ENCODE measurements at places on chromosomes 7 and 10. TPM values are rescaled to one million over a fixed set of nuclear protein-coding genes. Genes with fewer than 3 reads are reported as not detected.

ENTPD1 gene
- 192 TPM for total RNA-seq

DNA sequence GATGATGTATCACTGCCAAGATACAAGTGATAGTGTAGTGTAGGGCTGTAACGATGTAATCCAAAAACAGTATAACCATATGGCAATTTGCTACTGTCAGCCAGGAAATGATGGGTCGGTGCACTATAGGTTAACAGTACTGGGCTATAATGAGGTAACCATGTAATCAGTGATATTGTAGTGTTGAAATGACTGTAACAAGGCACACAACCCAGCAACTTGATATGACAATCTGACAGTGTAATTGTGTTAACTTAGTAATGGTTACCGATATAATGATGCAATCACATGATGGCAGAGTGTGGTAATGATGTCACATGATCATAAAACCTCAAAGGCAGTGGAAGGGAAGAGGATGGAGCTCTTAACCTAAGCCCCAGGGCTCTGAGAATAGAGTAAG, 73.8 kb upstream of the SLF2 start:
- no peak for DNase-seq

EVX1 gene
- total RNA-seq = not detected

GRCh38 chr7:128164955-128165670, 76.0 kb upstream of the LEP start:
- no peak for DNase-seq

DNA sequence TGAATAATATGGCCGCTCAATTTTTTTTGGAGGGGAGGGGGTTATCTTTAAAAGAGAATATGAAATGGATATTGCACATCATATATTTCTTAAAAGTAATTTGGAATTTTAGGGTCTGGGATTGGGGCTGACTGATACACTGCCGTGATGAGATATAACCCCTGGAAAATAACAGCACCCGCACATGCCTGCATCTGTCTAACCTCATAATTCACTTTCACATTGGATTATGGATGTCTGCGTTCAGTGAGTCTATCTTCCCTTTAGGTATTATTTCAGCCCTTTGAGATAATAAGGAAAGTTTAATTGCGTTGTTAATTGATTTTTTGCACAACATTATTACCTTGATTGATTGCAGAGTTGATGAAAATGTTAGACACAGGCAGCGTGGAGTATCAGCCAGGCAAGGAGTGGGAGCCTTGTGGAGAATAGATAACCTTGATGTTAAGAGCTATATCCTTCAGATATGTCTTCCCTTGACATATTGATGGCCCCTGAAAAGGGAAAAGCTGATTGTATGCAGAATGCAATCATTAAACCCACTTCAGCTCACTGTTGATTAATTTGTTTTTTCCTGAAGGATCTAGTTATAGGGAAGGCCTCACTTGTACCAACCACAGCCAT, 1095.2 kb downstream of the KCNMA1 start:
- no peak for DNase-seq

TAF3 gene
- total RNA-seq = 8.1 TPM

DNA sequence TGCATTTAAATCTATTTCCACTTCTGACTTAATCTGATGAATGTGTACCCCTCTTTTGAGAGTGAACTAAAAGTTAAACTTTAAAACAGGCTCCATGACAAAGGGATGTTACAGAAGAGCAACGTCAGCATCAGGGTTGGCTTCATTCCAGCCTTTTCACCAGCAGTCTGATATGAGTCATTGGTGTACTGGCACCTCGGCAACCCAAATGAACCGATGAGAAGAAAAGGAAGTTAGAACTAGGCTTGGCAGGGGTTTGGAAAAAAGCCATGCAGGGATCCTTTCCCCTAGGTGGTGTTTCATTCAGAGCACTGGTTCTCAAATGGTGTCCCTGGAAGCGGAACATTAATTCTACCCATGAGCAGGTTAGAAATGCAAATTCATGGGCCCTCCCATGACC, 53.6 kb downstream of the SEC61G start:
- DNase-seq = peak; percentile 33

GRCh38 chr7:139358541-139359365, 941 bp upstream of the LUC7L2 start:
- no peak for DNase-seq

DNA sequence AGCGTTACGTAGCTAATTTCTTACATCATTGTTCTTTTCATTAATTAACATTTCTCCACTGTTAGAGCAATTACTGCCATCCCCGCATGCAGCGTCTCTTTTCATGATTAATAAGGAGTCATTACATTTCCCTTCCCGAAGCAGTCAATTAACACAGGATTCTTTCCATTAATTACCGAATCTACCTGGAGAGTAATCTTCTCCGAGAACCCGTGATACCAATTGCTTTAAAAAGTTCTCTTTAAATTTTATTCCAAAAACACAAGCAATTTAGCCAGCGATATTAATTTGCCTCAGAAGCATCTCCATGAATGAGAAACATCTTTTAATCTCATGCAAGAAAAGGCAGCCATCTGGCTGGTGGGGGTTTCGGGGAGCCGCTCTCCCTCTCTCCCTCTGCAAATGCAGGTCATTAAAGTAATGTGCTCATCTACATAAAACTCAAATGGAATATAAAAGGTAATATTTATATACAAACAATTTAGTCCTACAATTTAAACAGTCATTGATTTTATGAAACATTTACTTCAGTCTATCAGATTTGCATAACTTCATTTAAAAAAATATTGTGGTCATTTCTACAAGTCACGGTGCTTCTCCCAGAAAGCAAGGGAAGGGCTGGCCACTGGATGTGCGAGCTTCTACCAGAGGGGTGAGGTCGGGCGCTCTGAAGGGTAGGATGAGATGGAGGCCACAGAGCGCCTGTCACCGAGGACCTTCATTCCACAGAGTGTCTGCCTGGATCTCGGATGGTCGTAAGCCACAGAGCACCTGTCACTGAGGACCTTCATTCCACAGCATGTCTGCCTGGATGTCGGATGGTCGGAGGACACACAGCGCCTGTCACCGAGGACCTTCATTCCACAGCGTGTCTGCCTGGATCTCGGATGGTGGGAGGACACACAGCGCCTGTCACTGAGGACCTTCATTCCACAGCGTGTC, 145.0 kb downstream of the WDR37 start:
- no peak for DNase-seq

DNA sequence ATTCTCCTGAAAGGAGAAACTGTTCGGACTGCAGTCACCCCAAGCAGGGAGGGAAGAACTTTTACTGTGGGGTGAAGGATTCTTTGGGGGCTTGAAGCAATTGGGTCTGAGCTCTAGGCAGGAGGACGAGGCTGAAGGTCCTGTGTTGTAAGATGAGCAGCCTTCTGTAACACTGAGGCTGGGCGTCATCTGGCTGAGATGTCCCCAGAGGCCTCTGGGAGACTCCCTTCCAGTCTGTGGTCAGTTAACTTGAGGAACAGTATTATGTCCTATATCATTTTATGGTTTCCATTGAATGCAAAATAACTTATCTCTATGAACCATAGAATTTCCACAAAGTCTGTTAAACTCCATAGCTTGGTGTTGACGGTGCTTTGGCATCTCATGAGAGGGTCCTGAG, 26.3 kb downstream of the FIGNL1 start:
- no peak for DNase-seq

DNA sequence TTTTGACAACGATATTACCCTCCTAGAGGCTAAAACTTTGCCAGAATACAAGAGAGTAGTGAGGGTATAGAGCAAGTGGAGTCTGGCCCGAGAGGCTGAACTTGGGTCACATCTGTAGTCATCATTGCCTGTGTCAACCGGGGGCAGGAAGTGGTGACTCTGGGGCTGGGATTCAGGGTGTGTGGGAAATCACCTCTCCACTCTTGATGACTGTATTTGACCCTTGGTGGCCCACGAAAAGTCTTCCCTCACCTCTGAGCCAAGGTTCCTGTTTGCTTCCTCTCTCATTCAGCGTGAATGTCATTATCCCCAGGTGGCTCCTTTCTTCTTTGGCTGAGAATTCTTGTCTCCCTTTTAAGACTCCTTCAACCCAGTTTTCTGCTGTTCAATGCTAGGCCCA, 240.4 kb downstream of the ABCA13 start:
- no peak for DNase-seq

NUTM2B gene
- total RNA-seq = not detected

GRCh38 chr7:85478530-85478929, 291.7 kb upstream of the SEMA3D start:
- no peak for DNase-seq

GPR141 gene
- 1.2 TPM for total RNA-seq

GRCh38 chr7:46072722-46073121, 151.7 kb upstream of the IGFBP3 start:
- peak; percentile 13 for DNase-seq

PCDH15 gene
- 0.05 TPM for total RNA-seq

CDHR1 gene
- total RNA-seq = 0.41 TPM

DNA sequence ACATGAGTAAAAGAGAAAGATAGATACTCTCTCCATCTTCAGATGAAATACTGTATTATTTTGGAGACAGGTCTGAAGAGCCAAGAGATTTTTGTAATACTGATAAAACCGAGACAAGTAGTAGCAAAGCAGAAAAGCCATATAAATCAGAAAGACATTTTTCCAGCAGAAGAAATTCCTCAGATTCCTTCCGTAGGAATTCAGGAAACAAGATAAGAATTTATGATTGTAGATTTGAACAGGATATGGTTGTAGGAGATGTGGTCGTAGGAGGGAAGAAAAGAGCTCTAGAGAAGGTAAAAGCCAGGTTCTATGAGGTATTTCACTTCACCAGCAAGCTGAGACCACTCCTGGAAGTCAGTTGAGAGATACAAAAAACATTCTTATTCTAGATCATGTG, 17.6 kb upstream of the AASS start:
- DNase-seq = no peak

GRCh38 chr7:16811551-16811950, 6.8 kb upstream of the AGR2 start:
- DNase-seq = no peak

CLCN1 gene
- total RNA-seq = not detected

PTN gene
- 0.16 TPM for total RNA-seq

- DNase-seq = no peak
Observed at GRCh38 chr10:43260117-43260761, 6.6 kb downstream of the RASGEF1A start.

DNA sequence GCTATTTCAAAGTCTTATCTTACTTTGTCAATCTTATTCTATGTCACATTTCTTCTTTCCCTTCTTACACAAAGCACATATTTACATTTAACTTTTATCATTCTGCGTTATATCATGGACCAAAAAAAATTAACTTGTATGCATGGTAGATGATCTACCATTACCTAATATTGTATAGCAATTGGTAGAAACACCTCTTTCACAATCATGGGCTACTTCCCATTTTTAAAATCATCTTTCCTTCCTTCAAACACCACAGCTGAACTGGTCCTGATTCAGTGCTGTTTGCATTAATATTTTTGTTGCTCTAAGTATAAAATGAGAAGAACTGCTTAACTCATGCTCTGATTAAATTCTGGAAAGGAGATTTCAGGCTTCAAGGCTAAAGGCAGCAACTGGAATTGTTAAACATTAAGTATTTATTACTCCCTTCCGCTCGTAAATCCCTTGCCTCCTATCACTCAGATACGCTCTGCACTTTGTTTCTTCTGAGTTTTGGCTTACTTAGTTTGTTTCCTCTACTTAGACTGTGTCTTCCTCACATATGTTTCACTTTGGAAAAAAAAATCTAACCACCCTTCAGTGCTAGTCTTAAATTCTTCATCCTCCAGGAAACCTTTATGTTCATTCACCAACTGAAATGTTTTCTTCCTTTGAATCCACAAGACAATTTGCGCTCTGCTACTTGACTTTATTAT, 901.4 kb downstream of the PCDH15 start:
- DNase-seq = no peak

- DNase-seq = peak; percentile 3
Observed at GRCh38 chr7:96495751-96496216, 173.9 kb upstream of the SLC25A13 start.

DNA sequence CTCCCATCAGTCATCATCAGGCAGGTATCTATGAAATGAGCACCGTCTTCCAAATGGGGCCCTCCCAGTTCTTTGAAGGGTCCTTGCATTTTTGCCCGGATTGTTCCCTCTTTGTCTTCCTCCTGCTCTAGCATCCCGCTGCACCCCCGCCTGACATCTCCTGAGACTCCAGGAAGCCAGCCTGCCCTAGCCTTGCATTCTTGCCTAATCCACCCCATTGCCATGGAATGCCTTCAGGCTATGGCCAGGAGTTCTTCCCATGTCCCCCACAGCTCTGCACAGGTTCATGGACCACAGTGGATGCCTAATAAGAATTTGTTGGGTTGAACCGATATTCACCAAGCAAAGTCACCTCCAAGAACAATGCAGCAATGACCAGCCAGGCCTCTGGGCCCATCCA, 62.1 kb downstream of the ZMIZ1 start:
- DNase-seq = no peak

DNA sequence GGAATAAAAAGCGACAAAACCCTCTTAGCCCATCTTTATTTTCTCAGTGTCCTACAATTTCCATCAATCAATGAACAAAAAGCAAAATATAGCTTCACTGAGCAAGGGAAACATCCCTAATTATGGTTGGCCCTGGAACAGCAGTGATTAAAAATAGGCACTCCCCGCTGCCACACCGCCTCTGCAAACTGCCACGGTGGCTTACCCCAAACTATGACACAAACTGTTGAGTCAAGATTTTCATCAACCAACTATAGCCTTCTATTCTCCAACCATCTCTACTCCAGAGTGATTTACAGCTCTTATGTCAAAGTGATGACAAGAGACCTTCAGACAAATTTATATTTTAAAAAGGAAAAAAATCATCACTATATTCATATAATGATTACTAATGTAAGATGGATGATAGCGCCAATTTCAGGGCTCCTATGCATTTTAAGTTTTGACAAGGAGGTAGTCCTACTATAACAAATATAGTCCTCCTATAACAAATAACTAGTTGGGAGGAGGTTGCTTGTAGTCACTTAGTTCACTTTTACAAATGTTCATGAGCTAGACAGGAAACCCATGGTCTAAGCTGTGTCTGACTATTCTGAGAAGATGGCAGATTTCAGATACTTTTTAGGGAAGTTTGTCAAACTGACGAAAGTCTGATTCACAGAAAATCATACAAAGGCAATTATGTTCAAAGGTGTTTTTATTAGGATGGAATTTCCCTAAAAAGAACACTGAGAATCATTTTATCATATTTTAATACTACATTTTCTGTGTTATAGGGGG, 26.3 kb downstream of the DENND11 start:
- no peak for DNase-seq

DNA sequence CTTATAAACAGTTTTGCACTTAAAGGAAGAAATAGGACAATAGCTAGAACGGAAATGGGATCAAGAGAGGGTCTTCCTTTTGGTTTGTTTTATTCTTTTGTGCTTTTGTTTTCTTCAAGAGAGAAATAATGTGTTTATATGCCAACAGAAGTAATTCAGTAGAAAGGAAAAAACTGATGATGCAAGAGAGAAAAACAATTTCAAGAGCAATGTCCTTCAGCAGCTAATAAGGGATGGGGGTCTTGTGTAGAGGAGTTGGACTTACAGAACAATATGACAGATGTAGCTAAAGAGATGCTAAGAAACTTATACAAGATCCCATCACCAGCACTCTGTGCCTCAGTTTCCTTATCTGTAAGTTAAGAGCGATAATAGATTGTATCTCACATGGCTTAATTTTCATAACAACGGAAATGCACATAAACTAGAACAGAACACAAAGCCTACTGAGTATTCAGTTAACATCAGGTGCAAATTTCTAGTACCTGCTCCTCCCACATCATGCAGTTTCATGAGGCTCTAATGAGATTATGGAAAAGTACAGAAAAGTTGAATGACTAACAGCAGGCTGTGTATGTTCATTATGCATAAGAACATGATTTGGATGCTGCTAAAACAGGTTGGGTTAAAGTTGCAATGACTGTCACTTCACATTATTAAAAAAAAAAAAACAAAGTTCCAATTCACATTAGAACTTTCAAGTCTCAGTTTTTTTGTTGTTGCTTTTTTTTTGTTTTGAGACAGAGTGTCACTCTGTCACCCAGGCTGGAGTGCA, 17.2 kb downstream of the HERPUD2 start:
- no peak for DNase-seq

Measured in GM12878 (cell line).